ENCODE measurements at places on chromosomes 4 and X.

- peak; percentile 72 for DNase-seq
Observed at GRCh38 chr4:144667500-144667899, 21.5 kb downstream of the HHIP start.

DNA sequence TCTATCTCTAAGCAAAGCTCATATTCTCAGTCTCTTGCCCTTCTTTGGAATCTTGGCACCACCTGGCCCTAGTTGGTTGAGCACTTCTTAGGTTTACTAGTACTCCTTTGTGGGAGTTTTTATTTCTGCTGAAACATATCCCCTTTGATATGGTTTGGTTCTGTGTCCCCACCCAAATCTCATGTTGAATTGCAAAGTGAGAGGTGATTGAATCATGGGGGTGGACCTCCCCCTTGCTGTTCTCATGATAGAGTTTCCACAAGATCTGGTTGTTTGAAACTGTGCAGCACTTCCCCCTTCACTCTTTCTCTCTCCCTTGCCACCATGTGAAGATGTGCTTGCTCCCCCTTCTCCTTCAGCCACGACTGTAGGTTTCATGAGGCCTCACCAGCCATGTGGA is 22.2 kb upstream of the SYNPO2 start:
- no peak for DNase-seq

DNA sequence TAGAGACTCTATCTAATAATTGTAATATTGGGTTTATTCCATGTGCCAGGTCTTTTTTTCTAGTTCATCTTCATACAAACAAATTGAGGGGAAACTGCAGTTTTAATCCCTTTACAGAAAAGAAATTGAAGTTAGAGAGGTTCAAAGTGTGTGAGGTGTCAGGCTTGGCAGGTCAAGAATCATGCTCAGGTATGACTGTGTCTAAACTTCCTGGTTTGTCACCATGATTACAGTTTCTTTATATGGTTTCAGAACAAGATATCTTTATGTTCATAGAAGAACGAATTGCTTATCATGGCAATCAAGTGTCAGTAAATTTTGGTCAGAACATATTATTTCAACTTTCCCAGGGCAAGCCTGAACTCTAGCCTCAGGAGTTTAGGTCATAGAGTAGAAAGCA is 460.4 kb downstream of the RAPGEF2 start:
- DNase-seq = no peak

DNA sequence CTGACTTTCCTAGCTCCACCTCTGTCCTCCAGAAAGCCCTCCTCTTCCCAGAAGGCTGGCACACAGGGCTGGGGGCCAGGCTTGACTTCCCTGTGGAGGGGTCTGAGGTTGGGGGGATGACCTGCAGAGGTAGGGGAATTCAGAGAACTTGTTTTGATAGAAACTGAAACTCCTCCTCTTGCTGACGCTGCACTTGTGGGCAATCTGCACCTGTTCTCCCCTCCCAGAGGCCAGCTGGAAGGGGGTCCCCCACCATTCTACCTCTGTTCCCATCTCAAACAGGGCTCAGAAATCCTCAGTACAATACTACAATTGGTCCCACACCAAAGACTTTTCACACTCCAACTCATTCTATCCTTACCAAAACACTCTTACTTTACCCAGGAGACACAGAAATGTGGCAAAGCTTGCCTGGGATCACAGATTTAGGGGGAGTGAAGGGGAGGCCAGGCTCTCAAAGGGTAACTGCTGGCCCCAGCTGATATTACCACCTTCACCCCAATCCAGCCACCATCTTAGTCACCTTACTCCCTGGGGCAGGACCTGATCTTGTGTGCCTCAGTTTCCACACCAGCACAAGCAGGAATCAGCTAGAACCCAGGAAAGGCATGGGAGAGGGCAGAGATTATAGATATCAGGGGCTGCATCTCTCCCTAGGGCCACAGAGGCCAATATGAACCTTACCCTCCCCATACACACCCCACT is 18.5 kb downstream of the OTUD5 start:
- DNase-seq = no peak

DNA sequence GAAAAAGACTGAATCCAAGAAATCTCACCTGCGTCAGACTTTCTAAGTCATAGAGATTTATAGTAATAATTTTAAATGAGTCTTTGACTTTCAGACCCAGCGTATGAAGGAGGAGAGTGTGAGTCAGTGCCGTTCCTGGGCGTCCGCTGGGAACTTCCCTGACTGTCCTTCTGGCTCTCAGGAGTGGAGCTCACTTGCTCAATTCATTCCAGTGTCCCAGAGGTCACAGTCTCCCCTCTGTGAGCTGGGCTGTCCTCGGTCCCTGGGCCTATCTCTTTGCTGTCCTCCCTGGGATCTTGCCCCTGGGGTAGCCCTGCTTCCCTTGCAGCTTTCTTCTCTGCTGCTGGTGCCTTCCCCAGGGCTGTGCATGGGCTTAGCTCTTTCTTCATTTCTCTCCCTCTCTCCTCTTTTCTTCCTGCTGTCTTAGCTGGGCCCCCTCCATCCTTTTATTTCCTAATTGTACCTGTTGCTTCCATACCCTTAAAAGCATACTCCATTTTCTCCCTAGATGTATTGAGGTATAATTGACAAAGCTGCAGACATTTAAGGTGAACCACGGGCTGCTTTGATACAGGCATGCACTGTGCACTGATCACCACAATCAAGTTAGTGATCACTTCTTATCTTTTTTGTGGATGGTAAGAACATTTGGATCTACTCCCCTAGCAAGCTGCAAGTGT is 11.6 kb downstream of the SORBS2 start:
- no peak for DNase-seq

DNA sequence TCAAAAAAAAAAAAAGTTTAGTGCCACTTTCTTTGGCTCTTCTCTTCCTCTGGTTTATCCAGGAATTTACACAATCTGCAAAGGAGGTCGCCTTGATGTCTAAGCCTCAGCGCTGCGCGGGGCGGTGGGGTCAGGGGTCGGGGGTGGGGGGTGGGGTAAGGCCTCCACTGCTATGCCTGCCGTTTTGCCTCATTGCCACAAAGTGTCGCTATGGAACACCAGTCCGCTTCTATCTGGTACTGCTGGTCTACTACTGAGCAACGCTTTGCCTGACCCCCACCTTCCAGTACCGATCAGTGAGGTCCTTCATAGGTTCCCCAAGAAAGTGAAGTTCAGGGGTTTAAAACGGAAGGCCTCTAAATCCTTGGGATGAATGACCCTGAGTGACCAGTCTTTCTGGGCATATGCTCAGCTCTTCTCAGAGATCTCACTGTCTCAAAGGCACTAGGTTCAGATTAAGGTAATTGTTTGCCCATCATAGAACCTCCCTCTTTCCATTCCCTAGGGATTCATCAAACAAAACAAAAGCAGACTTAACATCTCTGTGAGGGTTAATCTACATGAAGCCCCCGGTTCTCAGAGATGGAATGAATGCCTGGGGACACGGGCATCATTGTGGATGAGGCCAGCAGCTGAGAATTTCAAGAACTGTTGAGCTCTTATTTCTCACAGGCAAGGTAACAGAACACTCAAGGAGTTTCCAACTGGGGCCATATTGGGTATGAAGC is 16.9 kb upstream of the TSR2 start:
- DNase-seq = peak; percentile 1

DNA sequence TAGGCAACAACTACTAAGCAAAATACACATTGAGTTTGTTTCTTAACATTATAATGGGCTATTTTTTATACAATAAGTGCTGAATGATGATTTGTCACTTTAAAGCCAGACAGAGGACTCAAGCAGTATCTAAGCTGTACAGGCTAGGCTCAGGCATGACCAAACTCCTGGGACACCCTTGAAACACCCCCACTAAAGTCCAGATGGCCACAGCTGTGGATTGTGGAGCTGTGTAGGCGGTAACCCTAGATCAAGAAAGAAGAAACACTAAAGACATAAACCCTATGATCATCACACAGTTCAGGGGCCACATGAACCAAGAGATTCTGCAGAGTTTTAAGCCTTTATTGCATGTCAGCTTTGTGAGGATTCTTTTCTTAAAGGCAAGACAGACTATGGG is 25.1 kb downstream of the TAB3 start:
- no peak for DNase-seq

DNA sequence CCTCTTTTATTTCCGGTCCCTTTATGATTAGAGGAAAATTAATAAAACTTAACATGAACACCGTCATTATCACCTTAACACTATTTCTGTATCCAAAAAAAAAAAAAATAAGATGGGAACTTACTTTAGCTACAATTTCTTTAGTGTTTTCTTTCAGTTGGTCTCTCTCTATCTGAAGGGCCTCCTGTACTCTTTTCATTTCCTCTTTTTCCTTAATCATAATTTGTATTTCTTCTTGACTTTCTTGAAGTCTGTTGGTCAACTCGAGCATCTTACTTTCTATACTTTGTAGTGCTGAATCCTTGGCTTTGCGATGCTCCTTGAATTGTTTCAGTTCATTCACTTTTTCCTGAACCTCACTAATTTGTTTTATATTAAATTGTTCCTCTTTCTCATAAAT is 45.3 kb upstream of the BDH2 start:
- no peak for DNase-seq

GRCh38 chr4:156322592-156322991 is 368.9 kb upstream of the CTSO start:
- DNase-seq = no peak

Measured in endothelial cell of umbilical vein (primary cell).